T-helper 17 cell (primary cell): ENCODE measurements at places on chromosomes 6 and 20.

GRCh38 chr6:82870582-82871172, 195.0 kb downstream of the UBE3D start:
- no peak for DNase-seq

- DNase-seq, result no peak
Observed at GRCh38 chr20:59752101-59752586, 147.8 kb downstream of the PHACTR3 start.

DNA sequence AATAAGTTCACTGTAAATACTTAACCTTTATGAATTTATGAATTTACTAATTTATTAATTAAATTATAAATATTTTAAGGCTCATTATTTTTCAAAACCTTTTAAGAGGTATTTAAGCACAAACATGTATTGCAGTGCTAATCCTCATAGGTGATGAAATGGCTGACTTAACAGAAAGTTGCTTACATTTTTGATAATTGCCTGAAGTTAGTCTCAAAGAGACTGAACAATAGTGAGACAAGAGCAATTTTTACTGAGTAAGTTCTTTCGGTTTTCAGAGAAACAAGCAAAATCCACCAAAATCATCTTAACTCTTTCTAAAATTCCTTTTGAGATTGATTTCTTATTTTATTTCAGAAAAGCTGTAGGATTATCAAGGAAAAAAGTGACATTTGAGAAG, 137.3 kb upstream of the VGLL2 start:
- no peak for DNase-seq

DNA sequence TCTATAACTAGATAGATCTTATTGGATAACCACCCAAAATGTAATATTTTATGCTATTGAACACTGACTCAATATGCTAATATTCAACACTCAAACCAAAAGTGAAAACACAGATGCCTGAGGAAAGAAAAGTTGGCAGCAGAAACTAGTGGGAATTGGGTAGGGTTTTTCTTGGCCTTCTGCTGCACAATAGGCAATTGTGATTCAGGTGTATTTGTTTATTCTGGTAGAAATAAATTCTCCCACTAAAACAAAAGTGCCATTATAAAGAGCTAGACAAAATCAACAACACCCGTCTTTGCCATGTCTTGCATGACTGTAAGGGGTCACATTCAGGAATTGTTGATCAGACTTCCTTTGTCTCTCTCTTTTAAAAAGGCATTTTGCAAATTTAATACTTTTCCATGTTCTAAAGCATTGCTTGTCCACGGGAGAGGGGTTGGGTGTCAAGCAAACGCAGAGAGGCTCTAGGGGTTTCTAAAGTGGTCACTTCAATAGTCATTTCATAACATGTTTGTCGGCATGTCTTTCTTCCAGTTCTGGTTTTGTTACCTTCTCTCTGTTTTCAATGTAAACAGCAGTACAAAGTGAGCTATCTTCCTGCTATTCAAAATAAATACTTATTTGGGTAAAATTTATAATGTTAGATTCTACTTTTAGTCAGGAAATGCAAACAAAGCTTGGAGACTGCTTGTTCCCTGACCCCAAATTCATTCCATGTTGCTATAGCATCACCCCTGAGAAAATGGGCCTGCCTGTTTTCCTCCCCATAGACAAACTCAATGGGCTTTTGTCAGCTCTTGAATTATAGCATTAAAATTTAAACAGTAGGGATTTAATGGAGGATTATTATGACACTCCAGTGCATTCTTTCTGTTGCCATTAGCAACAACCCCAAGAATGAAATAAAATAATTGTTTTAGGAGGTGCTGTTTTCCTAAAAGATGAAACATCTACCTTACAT, 217.0 kb upstream of the CCN2 start:
- DNase-seq, result no peak

DNA sequence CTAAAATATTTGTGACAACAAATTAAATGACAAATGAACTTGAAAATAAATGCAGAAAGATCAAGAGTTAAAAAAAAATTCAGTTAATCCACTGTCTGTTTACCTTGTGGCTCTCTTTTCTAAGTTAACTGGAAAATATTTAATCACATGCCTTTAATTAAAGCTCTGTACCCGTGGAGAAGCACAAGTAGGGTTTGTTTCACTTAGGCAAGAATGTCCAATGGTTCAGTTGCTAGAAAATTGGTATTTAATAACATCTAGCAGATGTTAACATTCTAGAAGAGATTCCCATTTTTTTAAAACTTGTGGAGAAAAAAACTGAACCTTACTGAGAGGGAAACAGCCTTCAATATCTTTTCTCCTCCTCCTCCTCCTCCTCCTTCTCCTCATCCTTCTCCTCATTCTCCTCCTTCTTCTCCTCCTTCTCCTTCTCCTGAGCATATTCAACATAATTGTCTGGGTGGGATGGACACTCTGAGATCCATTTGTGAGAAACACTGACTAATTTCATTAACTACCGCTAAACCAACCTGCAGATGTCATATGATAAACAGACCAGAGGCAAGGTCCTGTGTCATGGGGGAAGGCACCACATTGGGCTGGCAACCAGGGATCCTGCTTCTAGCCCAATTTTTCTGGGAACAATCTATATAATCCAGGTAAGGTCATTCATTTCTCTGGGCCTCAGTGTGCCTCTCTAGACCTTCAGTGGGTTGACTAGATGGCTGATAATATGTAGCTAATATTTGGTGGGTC, 44.1 kb upstream of the AKIRIN2 start:
- no peak for DNase-seq

GRCh38 chr20:5970381-5970780, 19.9 kb downstream of the MCM8 start:
- DNase-seq, result no peak

- DNase-seq, result no peak
Observed at GRCh38 chr6:34315780-34316179, 67.0 kb upstream of the SMIM29 start.
